Activated CD4-positive, alpha-beta T cell treated with anti-CD3 and anti-CD28 coated beads for 24 hours (primary cell): ENCODE measurements at places on chromosomes 13 and 19.

GRCh38 chr19:10662384-10663251, 8.5 kb downstream of the ILF3 start:
- no peak for DNase-seq

GRCh38 chr19:50764409-50764808, 5.9 kb upstream of the GPR32 start:
- DNase-seq: no peak

- DNase-seq: no peak
Observed at GRCh38 chr19:53290758-53291549, 23.4 kb upstream of the VN1R4 start.

GRCh38 chr13:105740739-105741138, 794.7 kb downstream of the EFNB2 start:
- DNase-seq: no peak
